Large intestine (tissue), 12 donors: ENCODE measurements at places on chromosomes 4 and X. TPM values are rescaled to one million over a fixed set of nuclear protein-coding genes. Genes with fewer than 3 reads are reported as not detected.

DNA sequence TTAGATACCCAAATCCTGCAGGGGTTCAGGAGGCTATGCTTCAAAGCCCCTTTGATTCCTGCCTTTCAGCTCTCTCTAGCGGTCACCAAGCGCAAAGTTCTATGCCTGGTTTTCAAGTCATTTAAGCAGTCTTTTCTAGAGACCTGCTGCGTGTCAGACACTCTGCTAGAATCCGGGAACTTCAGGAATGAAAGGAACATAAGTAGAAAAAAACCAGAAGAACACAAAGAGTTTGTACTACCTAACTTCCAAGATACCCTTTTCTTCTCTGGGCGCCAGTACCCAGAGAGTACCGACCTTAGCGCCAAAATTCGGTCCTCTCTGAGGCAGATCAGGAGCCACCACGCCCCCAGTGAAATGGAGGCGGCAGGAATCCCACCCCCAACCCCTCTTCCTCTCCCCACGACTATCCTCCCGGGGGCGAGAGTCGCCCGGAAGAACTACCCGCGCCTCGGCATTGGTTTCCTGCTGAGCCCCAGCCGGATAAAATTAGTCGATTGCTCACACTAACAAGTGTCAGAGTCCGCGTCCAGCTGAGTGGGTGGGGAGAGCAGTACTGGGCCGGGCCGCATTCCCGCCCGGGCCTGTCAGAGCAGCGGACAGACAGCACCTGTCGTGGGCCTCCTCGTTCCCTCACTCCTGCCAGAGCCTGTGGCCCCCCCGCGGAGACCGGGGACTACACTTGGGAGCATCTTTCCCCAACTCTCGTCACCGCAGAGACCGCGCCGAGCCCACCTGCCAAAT lies 78.8 kb downstream of the RLIM start:
- H3K4me1 ChIP-seq = peaks cover 8% of the 10 kb centered on the region
- peak; percentile 88 for DNase-seq
- H3K4me3 ChIP-seq = peak overlapping the region; percentile 55
- peak overlapping the region; percentile 89 for H3K27ac ChIP-seq

FGD1 gene
- polyA plus RNA-seq = 8.0 TPM

DNA sequence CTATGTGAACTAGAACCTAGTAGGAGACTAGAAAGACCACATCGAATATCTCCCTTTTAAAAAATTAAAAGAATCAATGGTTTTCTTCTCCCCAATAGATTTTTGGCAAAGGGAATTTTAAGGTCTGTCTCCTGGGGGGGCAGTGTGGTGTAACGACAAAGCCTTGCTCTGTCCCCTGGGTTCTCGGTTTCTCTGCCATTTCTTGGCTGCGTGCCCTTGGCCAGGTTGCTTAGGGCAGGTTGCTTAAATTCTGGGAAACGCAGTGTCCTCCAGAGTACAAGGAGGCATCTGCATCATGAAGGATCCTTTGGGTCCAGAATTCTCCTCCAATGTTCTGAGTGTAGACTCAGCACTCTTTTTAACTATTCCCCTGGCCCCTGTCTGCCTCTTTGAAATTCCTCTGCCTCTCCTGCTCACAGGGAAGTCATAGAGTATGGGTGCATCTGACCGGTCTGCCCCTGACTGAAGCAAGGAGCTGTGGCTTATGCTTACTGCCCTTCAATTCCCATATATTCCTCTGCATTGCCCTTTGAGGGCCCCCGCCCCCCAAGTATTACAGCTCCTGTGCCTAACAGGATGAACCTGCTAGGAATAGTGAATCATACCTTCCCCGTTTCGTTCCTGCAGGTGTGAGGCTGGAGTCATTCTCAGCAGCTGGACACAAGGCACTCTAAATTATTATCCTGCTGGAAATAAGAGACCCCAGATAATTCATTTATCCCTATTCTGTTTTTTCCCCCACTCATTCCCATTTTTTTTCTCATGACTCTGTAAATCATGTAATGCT lies 2.2 kb downstream of the KIT start:
- no peaks in the 10 kb centered on the region for H3K36me3 ChIP-seq
- H3K27me3 ChIP-seq = peaks cover 43% of the 10 kb centered on the region

GRCh38 chrX:42460706-42461105 lies 317.3 kb downstream of the PPP1R2C start:
- no peak overlapping the region for H3K4me3 ChIP-seq
- no peaks in the 10 kb centered on the region for H3K27me3 ChIP-seq
- no peak for DNase-seq
- H3K36me3 ChIP-seq = no peaks in the 10 kb centered on the region
- H3K27ac ChIP-seq = no peak overlapping the region
